ENCODE measurements at places on chromosomes 3 and 15.

GRCh38 chr15:42611532-42611931 is 36.1 kb downstream of the STARD9 start:
- no peak for DNase-seq

DNA sequence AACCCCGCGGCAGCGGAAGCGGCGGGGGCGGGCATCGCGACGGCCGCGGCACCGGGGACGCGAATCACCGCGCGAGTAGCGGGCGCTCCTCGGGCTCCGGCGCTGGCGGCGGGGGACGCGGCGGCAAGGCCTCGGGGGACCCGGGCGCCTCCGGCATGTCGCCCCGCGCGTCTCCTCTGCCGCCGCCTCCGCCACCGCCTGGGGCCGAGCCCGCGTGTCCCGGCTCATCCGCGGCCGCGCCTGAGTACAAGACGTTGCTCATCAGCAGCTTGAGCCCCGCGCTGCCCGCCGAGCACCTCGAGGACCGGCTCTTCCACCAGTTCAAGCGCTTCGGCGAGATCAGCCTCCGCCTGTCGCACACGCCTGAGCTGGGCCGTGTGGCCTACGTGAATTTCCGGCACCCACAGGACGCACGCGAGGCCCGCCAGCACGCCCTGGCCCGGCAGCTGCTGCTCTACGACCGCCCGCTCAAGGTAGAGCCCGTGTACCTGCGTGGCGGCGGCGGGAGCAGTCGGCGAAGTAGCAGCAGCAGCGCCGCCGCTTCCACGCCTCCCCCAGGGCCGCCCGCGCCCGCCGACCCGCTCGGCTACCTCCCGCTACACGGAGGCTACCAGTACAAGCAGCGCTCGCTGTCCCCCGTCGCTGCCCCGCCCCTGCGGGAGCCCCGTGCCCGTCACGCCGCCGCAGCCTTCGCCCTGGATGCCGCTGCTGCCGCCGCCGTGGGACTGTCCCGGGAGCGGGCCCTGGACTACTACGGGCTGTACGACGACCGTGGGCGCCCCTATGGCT is 675 bp downstream of the RBM15B start:
- peak; percentile 71 for DNase-seq

DNA sequence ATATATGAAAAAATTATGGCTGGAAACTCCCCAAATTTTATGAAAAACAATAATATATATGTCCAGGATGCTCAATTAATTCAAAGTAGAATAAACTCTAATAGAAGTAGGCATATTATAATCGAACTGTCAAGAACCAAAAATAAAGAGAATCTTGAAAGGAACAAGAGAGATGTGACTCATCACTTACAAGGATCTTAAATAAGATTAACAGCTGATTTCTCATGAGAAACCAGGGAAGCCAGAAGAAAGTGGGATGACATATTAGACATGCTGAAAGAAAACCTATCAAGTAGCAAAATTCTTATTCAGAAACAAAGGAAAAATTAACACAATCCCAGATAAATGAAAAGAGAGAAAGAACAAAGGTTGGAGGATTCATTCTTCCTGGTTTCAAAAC is 66.8 kb downstream of the FAIM start:
- no peak for DNase-seq

DNA sequence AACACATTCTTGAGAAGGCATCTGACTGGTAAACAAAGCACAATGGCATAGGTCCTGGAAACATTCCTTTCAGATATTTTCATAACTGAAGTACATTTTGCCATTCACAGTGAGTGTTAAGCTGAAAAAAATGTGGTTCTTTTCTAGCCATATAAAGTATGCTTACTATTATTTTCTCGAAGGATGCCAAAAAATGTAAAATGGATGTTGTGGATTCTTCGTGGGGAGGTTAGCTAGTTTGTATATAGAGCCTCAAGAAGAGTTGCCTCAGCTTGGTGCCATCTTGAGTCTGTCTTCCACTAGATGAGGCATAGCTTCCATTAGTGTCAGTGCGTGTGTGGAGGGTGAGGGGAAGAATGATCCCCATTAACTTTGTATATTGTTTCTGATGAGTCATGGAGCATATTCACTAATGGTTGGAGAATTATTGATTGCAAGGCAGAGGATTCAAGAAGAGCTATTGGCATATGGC is 4.1 kb downstream of the MBNL1 start:
- no peak for DNase-seq

DNA sequence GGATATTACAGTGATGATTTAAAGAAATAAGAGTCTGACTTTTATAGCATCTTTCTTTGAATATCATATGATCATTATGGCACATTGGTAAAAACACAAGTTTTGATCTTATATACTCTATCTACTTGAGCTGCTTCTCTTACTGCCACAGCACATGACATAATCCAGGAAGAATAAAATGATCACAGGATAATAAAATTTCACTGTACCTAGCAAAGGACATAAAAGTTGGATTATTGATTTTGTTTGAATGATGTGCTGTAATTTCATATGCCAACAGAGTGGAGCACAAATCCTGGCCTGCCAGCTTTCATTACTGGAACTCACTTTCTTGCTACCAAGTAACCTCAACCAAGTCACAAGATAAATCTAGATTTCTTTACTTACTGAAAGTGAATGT is 162.1 kb upstream of the NANOGP8 start:
- DNase-seq = no peak

DNA sequence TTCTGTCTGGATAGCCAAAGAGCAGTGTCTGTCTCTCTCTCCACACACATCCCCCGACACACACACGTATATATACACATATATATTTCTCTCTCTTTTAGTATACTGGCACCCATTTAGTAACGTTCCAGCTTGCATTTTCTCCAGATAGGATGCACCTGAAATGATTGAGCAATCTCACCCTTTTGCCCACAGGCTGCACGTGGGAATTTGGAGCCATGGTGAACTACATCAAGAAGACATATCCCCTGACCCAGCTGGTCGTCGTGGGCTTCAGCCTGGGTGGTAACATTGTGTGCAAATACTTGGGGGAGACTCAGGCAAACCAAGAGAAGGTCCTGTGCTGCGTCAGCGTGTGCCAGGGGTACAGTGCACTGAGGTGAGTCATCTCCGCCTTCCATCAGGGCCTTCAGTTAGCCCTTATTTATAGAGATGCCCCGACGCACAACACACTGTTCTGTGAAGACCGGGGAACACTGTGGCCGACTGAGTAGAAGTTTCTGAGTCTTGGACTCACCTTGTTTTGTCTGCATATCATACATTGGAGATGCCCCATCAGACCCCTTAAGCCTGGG is 45.7 kb downstream of the RLBP1 start:
- no peak for DNase-seq

DNA sequence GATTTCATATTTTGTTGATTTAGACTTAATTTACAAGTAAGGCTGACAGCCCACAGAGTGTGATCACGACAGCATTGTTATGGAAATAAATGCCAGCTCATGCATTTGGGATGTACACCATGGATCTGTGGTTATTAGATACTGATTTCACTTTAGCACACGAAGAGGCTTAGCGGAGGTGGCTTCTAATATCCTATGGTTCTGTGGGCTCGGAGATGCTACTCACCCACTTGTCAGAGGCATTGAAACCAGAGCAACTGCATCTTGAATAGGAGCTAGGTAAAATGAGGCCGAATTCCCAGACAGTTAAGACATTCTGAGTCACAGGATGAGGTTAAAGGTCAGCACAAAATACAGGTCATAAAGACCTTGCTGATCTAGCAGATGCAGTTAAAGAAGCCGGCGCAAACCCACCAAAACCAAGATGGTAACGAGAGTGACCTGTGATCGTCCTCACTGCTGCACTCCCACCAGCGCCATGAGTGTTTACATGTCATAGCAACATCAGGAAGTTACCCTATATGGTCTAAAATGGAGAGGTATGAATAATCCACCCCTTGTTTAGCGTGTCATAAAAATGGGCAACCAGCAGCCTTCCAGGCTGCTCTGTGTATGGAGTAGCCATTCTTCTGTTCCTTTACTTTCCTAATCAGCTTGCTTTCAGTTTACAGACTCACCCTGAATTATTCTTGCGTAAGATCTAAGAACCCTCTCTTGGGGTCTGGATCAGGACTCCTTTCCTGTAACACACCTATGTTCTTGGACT is 117.5 kb downstream of the PGPEP1L start:
- DNase-seq = no peak

- no peak for DNase-seq
Measured at GRCh38 chr3:133295944-133296917, 103.6 kb upstream of the BFSP2 start.

- DNase-seq = no peak
Measured at GRCh38 chr3:172542999-172543398, 19.8 kb upstream of the TNFSF10 start.

GRCh38 chr15:52511084-52511483 is 17.6 kb downstream of the MYO5A start:
- no peak for DNase-seq

GRCh38 chr3:143306407-143306806 is 186.8 kb downstream of the CHST2 start:
- no peak for DNase-seq

- DNase-seq = no peak
Measured at GRCh38 chr3:74023395-74023794, 398.7 kb upstream of the PDZRN3 start.

DNA sequence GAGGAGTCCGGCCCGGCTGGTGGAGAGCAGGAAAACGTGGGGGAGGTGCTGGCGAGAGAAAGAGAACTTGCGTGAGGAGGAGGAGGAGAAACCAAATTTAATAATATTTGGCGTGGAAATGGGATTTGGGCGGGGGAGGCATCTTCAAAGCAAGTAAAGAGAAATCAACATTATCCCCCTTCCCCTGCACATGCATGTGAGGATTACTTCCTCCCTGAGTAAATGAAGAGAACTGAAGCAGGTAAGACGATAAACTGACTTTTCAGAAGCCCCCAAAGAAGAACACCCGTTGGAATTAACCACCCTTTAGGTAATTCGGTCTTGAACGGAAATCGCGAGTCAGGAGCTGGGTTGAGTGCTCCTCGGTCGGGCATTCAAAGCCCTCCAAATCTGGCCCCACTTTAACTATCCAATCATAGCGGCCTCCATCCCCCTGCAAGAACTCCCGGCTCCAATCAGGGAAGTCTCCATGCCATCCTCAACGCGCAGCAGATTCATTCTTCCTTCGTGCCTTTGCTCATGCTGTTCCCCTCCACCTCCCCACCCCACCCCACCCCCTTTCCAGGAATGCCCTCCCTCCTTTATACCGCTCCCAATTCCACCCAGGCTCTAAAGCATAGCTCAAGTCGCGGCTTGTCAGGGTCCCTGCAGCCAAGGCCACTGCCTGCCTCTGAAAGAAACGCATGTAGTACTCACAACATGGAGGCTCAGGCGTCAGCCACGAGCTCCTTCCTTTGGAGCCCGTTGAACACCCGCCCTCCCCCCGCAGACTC is 545 bp upstream of the RFX7 start:
- DNase-seq = no peak

GRCh38 chr3:59517388-59517787 is 467.6 kb upstream of the CFAP20DC start:
- DNase-seq = no peak

DNA sequence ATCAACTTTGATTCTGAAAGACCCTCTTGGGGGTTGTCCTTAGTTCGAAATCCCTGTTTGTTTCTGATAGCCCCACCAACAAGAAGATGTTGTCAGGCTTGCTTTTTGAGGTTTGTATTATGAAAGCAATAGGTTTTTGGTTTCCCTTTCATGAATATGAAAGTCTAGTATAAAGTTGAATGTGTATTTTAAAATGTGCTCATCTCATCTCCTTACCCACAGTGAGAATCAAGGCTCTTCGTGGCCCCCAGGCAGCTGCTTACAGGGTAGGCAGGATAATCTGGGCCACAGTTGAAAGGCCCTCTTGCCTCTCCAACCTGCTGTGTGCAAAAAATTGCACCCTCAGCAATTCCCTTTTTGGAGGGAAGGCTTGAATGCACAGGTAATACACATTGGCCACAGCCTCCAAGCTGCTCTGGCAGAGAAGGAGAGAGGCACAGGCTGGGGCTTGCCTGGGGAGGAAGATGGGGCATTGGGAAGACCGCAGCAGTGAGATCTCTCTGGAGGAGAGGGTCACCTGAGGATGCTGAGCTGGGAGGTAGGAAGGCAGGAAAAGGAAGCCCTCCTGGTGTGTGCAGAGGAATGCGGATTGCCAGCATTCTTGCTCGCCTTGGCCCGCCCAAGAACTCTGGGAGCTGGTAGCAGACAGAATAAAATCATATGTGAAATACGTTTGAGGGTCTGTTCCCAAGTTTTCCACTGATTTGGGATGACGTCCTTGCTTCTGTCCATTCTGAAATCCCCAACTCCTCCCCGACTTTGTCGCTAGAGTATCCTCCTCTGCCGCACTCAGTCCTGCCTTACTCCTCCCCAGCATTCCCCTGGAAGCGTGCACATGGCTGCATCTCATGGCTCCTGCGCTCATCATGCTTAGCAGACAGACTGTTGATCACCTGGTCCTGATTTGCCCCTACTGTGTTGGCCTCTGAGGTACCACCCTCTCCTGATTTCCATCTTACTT is 196.4 kb downstream of the RPLP1 start:
- peak; percentile 31 for DNase-seq

Data from cardiac septum (tissue), 1 donor.